EL (cell line): ENCODE measurements at places on chromosomes 13 and 19.

- peak; percentile 44 for DNase-seq
These were observed 671 bp downstream of the MCOLN1 start for GRCh38 chr19:7522923-7523667.

DNA sequence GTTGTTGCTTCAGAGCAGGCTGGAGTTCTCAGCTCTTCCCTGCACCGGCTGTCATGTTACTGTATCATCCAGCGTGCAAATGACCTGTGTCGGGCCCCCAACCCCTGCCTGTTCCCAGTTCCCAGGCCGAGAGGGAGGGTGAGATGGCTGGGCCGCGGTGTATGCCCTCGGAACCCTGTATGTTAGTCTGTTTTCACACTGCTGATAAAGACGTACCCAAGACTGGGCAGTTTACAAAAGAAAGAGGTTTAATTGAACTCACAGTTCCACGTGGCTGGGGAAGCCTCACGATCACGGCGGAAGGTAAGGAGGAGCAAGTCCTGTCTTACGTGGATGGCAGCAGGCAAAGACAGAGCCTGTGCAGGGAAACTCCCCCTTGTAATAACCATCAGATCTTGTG is 10.9 kb downstream of the TMEM255B start:
- DNase-seq = no peak

- no peak for DNase-seq
These were observed 13.7 kb downstream of the LGALS7 start for GRCh38 chr19:38759590-38760003.

GRCh38 chr13:22111961-22112360 is 441.1 kb downstream of the FGF9 start:
- no peak for DNase-seq

DNA sequence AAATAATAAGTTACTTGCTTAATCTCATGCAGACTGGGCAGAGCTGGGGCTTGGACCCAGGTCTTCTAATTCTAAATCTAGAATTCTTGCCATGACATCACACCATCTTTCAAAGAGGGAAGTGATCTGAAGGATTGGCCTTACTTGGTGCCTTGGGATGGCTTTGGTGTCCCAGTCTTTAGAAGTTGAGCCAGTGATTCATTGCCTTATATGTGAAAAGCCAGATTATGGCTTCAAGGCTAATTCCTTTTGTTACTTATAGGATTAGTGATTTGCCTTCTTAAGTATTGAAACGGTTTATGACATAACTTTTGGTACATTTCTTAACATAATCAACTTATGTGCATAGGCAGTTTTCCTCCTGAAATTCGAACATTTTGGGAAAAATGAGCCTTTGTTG is 14.9 kb downstream of the COG3 start:
- no peak for DNase-seq

DNA sequence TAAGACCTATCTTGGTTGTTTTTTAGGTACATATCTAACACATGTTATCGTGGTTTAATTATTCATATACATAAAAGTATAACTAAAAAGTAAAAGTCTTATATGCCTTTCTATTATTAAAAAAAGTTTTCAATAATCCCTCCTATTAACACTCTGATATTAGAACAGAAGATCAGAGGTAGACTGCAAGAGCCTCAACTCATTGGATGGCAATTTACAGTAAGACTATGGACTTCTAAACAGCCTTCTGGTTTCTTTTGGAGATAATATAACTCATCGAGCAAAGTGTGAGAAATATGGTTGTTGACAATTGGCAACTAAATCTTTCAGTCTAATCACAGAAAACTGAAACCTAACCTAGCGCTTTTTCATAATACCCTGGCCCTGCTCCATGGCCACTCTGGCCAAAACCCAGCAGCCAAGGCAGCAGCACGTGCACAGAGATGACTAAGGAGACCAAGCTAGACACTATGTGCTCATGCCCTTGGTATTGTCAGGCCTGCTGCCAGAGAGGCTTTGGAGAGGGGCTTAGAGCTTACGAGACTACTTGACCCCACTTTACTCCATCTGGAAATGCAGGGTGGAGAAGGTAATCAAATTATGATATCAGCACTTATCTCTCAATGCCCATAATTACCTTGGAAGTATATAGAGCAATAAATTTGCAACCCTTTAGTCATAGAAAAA is 40.6 kb upstream of the EEF1AKMT1 start:
- DNase-seq = peak; percentile 97

DNA sequence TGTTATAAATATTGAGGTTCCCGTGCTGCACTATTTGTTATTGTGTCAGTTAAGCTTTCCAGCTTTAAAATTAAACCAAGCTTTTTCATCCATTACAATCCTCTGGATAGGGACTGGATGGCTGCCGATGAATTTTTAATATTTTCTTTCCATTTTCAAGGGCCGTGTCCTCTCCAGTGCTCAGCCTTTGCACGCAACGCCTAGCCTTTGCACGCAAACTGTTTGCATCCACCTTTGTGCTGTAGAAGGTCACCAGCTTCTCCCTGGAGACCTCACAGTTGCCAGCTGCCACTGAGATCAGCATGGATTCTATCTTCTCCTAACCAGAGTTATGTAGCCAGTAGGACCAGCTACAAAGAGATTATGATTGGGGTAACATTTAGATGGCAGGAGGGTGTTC is 240.5 kb downstream of the SLC7A1 start:
- no peak for DNase-seq

GRCh38 chr19:47230054-47230920 is 712 bp downstream of the BBC3 start:
- peak; percentile 49 for DNase-seq

DNA sequence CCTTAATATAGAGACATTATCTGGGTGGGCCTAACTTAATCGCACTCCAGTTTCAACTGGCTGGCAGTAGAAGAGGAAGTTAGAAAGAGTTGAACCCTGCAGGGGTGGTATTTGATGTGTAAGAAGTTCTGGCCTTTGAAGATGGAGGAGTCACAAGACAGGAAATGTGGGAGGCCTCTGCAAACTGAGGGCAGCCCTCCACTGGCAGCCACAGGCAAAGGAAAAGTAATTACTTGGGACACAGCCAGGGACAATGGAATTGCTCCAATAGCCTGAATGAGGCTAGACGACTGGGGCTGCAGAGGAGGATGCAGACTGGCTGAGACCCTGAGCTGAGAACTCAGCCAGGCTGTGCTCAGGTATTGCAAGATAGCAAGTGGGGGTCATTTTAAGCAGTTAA is 703.3 kb upstream of the ARGLU1 start:
- no peak for DNase-seq

DNA sequence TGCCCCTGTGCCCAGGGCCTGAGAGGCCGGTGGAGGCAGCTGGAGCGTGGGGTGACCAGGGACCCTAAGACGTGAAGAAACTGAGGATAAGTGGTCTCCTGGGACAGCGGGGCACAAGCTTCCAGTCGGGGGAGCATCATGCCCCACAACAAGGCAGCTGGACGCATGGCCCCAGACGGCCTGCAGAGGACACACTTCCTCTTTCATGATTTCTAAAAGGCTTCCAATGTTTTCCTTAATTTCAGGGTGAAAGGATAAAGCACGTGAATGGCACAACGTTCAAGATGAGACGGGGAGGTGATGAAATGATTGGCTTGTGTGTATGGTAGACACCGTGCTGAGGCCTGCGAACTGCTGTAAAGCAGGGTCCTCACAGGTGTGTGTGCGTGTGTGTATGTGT is 20.2 kb upstream of the MYDGF start:
- DNase-seq = no peak

DNA sequence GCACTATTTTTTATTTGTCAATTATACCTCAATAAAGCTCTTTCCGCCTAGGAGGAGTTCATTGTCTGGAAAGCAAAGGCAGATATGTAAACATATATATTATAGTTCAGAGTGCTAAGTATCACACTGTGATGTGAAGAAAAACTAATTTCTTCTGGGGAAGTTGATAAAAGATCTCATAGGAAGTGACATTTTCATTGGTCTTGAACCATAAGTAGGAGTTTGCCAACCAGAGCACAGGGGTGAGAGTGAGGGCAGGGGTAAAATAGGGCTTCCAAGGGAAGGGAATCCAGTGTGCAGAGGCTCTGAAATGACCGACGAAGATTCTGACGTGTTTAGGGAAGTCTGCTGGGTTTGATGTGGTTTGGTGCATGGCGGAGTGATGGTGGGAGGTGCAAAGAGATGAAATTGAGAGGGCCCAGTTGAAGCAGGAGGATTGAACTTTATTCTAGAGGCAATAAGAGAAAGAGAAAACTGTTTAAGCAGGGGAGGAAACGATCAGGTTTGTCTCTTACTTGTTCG is 780 bp upstream of the GTF2F2 start:
- DNase-seq = peak; percentile 40

DNA sequence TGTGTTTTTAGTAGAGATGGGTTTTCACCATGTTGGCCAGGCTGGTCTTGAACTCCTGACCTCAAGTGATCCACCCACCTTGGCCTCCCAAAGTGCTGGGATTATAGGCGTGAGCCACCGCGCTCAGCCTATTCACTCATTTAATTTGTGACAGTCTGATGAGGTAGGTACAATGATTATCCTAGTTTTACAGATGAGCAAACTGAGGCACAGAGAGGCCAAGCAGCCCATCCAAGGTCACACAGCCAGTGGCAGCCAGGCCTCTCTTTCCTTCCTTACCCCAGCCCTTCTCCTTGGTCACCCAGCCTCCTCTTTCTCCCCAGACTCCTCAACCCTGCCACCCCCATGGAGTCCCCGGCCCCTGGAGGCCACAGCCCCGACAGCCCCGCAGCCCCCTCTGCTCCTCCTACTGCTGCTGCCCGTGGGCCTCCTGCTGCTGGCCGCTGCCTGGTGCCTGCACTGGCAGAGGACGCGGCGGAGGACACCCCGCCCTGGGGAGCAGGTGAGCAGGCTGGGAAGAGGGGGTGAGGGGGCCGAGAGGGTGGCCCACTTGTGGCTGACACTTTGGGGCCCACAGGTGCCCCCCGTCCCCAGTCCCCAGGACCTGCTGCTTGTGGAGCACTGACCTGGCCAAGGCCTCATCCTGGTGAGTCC is 6.1 kb downstream of the FLT3LG start:
- DNase-seq = no peak

DNA sequence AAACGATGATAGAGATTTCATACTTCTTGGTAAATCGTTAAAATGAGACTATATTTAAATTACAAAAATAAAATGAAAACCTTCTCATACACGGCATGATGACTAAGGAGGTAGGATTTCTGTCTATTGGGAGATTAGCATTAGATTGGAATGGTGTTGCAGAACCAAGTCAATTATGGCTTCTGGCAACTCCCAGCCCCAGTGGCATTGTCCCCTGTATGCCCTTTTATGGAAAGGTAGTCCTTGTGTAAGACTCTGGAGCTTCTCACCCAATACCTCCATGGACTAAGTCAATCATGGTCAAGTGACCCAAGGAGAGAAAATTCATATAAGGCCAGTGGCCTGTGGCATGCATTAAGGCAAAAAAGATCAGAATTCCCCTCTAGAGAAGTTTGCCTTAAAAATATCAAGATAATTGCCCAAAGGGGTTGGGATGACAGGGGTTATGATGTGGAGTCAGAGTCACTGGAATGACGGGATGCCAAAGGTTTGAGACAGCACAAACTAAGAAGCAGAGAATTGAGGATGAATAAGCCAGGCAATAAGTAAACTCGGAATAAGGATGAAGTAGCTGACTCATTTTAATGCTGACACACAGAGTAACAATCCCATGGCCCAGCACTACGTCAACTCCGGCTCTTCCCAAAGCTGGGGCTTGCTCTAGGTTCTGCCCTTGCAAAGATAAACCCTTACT is 57.8 kb upstream of the POSTN start:
- peak; percentile 98 for DNase-seq

GRCh38 chr13:23754506-23754905 is 134.7 kb downstream of the MIPEP start:
- no peak for DNase-seq

- DNase-seq = no peak
These were observed 759.9 kb downstream of the GPC5 start for GRCh38 chr13:92158346-92158745.

- DNase-seq = peak; percentile 38
These were observed 21.4 kb downstream of the KCTD4 start for GRCh38 chr13:45179428-45179827.

DNA sequence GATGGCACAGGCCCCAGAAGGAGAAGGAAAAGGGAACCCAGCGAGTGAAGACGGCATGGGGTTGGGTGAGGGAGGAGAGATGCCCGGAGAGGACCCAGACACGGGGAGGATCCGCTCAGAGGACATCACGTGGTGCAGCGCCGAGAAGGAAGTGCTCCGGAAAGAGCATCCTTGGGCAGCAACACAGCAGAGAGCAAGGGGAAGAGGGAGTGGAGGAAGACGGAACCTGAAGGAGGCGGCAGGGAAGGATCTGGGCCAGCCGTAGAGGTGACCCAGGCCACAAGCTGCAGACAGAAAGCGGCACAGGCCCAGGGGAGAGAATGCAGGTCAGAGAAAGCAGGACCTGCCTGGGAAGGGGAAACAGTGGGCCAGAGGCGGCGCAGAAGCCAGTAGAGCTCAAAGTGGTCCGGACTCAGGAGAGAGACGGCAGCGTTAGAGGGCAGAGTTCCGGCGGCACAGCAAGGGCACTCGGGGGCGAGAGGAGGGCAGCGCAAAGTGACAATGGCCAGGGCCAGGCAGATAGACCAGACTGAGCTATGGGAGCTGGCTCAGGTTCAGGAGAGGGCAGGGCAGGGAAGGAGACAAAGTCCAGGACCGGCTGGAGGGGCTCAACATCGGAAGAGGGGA is 1.1 kb downstream of the PPP1R12C start:
- DNase-seq = peak; percentile 76

DNA sequence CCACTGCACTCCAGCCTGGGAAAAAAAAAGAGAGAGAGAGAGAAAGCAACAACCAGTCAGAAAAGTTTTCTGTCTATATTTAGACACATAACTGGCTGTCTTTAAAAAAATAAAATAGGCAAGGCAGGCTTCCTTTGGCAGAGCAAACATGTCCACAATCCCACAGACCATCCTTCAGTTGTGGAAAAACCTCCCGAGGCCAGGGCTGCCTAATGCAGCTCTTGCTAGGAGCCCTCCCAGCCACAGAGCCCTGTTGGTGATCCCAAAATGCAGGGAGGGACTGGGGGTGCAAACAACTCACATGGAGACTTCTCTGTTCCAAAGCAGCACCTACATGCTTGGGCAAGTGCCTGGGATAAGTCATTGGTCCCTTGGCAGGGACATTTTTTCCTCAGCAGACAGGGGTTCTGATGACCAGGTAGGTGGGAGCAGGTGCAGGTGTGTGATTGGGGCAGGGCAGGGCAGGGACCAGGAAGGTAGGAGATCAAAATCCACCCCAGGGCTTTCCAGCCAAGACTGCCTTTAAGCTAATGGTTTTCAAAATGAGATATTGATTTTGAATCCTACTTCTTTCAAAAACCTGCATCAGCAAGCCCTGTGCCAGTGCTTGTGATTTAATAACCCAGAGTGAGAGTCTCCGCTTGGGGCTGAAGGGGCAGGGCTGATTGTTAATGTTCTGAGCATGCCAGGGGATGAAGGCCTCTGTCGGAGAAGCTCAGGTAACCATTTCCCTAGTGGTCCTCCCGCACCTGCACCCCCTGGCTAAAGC is 178.5 kb downstream of the USP12 start:
- DNase-seq = no peak

- DNase-seq = no peak
These were observed 38.9 kb upstream of the KATNAL1 start for GRCh38 chr13:30346153-30346788.

DNA sequence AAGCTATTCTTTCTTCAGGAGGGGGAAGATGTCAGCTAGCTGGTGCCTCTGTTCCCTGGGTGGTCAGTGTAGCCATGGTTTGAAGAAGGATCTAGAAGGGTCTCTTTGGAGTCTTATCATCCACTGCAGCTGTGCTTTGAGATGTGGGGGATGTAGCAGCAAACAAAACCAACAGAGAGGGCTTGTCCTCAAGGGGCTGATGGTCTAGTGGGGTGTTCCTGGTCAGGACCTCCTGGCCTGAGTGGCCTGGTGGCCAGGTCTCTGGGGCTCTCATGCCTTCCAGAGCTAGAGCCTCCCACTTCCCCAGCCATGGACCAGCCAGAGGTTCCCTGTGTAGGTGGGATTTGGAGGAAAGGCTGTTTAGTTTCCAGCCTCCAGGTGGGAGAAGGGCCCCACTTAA is 40.3 kb downstream of the LYL1 start:
- DNase-seq = no peak
